GM23248 (cell line): ENCODE measurements at places on chromosomes 1 and 21.
A peak's percentile ranks its signal among the peaks of the same experiment; 100 is the strongest.

DNA sequence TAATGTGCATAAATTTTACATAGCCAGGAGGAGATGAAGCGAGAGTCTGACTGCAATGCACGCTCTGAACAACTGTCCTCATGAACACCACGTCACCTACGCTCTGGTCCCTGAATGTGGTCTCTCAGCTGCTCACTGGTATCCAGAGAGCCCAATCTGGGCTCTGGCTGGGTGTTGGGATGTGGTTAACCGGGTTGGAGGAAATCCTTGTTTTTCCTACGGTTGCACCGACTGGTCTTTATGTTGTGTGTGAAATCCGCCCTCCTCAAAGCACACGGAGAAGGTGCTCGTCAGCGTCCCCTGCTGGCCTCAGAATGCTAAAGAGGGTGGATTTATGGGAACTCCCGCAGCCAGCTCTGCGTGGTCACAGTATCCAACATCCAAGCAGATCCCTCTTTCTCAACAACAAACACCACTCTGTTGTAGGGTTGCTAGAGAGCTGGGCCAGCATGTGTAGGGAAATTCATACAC lies 51.8 kb upstream of the FAM89A start:
- peak; percentile 32 for DNase-seq

- DNase-seq = no peak
Measured at GRCh38 chr1:118459871-118460270, 274.8 kb upstream of the SPAG17 start.

DNA sequence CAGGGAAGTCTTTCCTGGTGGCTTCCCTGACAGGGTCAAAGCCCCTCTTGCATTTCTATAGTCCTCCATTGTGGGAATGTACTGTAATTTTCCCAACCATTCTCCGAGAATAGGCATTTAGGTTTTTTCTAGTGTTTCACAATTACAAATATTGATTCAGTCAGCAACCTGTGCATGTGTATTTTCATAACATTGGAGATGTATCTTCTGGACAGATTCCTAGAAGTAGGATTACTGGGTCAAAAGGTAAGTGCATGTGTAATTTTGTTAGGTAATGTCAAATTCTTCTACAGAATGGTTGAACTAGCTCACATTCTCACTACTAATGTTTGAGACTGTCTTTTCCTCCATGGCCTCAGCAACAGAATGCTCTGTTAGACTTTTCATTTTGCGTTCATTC lies 8.3 kb upstream of the PLA2G2A start:
- no peak for DNase-seq

DNA sequence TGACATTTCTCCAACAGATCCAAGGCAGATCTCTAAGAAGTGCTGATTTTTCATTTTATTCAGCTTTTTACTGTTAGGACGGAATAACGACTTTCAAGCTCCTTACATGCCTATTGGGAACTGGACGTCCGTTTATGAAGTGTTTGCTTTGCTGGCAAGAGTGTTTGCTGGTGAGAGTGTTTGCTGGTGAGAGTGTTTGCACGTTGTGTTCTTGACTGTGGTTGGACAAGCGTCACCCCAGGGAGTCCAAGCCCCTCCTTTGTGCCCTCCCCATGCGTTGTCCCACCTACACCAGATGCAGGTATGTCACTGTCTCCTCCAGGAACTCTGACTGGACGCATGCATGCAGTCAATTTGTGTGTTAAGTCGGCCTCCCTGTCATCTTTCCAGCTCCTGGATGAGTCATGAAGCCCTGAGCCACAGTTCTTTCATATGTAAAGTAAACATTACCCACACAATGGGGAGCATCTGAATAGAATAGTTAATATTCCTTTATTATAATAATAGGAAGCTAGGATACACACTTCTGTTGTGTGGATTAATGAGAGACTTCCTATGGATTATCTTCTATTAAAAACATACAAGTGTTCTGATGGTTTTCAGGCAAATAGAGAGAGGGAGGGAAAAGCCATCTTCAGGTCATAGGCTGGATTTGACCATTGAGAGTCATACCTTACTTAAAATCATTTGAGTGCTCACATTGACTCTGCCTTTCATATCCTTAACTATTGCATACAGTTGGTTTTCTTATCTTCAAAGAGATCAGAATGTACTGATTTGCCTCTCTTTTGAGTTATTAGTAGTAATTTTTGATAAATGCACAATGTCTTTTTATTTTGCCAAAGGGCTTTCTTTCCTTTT lies 119.2 kb downstream of the GALNT2 start:
- peak; percentile 86 for DNase-seq

- DNase-seq = no peak
Measured at GRCh38 chr1:173861731-173862145, 6.1 kb downstream of the GAS5 start.

GRCh38 chr1:38131024-38131585 lies 84.5 kb upstream of the POU3F1 start:
- peak; percentile 69 for DNase-seq

GRCh38 chr1:89611721-89612120 lies 21.2 kb upstream of the LRRC8C start:
- DNase-seq = no peak

DNA sequence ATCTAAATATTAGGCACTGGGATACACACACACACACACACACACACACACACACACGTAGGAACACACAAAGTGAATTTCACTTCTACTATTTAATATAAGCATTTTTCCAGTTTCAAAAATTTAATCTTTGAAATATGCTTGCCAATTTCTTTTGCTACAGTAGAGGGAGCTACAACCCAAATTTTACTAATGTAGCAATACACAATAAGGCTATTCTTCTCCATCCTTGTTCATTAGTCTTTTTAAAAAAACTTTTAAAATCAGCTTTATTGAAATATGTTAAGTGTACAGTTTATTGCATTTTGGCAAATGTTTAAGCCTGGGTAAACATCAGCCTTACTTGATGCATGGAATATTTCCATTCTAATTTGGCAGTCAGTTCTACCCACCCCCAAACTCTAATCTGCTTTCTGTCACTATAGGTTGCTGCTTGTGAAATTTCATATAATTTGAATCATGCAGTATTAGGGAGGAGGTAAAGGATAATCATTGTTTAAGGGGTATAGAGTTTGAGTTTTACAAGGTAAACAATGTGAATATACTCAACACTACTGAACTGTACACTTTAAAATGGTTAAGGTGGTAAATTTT lies 93.0 kb upstream of the TENT5C start:
- DNase-seq = peak; percentile 58

- DNase-seq = no peak
Measured at GRCh38 chr1:215111916-215112315, 29.4 kb downstream of the KCNK2 start.

DNA sequence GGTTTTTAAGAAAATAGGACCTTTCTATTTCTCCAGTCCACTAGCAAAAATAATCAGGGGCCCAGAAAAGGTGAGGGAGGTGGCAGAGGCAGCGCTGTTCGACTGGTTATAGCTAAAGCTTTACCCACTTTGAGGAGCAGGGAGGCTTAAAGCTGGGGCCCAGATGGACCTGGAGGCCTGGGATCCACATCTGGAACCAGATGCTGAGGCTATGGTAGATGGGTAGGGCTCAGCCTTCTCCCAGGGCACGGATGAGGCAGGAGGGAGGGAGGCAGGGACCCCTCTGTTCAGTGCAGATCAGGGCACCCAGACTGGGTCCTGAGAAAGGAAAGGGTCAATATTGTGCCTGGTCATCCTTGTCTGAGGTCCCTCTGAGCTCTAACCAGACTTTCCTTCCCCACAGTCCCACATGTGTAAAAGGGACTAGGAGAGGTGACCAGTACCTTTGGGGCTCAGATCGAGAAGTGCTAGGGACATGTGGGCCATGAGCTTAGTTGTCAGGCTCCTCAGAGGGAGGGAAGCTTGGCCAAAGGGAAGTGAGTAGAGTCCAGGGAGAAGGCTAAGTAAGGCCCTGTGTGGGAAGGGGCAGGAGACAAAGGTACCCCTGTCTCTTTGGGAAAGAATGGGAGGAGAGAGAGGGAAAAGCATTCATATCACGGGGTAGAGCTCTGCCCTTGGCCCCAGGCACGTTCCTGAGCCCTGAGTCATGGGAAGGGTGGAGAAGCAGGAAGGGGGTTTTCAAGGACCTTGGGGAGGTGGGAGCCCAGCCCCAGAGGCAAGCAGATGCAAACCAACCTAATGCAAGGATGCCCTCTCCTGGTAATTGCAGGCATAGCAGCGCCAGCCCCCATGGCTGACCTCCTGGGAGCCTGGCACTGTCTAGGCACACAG lies 15.4 kb downstream of the LMNA start:
- peak; percentile 96 for DNase-seq

DNA sequence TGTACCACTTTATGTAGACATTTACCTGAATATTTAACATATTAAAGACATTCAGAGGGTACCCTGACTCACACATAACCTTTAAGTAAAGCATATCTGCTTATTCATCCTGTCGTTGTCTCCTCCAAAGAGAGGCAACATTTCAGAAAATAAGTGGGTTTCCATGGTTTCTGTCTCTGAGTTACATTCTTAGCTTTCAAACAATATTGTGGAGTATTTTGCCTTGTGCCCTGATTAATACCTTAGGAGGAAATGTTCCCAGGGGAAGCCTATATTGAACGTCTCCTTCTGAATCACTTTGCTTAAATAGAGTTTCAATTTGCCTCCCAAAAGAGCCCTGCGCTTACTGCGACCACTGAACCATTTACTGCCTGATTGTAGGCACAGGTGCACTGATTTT lies 26.1 kb downstream of the PALMD start:
- peak; percentile 28 for DNase-seq
